ENCODE measurements at places on chromosomes 1 and 21.

GRCh38 chr1:228793032-228793431 is 57.8 kb downstream of the RHOU start:
- DNase-seq = no peak

DNA sequence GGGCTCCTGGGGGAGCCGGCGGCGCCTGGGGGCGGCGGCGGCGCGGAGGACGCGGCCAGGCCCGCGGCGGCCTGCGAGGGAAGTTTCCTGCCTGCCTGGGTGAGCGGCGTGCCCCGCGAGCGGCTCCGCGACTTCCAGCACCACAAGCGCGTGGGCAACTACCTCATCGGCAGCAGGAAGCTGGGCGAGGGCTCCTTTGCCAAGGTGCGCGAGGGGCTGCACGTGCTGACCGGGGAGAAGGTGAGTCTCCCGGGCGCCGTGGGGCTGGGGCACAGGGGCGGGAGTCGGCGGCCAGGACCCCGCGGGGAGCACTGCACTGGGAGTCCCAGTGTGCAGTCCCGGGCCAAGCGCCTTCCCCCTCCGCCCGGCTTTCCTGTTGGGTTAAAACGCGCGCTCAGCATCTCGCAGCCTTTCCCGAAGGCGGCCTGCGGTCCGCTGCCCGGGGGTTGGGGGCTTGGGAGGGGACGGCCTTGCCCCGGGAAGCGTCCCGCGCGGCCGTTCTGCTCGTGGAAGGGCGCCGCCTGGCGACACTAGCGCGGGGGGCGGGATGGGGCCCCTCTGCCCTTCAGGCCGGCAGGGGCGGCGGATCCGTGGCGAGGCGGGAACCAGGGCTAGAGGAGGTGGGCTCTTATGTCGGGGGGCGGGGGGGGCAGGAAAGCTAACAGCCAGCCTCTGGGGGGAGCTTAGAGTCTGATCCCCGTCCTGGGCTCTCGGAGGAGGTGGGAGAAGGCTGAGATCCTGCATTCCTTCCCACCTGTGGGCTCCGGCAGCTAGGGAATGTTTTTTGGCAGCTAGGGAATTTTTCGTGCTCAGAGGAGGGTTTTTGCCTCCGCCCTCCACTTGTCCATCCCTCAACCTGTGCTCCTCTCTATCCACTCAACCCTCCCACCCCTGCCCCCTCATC is 1.1 kb downstream of the HUNK start:
- DNase-seq = peak; percentile 53

GRCh38 chr1:206068314-206068713 is 15.3 kb downstream of the RHEX start:
- DNase-seq = no peak

- DNase-seq = no peak
These were observed 37.2 kb upstream of the C1orf115 start for GRCh38 chr1:220652995-220653394.

GRCh38 chr1:152020849-152021248 is 16.0 kb downstream of the S100A11 start:
- no peak for DNase-seq

- DNase-seq = no peak
These were observed 12.2 kb upstream of the TNR start for GRCh38 chr1:175755516-175756070.

GRCh38 chr1:39277879-39278278 is 73.4 kb downstream of the MACF1 start:
- DNase-seq = no peak

DNA sequence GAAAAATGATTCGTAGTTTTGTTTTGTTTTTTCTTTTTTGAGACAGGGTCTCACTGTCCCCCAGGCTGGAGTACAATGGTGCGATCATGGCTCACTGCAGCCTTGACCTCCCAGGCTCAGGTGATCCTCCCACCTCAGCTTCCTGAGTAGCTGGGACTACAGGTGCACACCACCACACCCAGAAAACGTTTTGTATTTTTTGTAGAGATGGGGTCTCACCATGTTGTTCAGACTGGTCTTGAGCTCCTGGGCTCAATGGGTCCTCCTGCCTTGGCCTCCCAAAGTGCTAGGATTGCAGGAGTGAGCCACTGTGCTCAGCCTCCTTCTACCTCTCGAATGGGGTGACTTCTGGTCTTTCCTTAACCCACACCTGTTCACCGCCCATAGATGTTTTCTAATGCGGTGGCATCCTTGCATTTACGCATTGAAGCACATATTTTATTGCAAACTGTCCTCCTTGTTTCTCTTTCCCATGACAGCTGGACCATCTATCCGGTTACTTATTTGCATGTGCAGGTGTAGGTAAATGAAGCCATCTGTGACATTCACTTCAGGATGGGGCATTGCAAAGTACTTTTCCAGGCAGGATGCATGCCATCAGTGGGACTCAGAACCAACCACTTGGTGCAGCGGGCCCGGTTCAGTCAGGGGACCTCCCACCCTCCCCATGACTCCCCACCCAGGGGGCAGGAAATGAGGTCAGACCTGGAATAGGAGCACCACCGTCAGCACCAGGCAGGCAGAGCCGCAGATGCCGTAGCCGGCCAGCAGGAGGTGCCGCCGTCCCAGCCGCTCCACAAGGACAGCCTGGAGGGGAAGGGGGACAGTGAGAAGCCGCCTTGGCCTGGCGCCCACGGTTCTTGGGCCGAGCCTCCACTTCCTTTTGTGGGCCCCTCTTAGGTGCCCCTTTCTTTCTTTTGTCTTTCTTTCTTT is 16.5 kb downstream of the SLC2A7 start:
- no peak for DNase-seq
